ENCODE measurements at places on chromosomes 11 and 22.
A peak's percentile ranks its signal among the peaks of the same experiment; 100 is the strongest.

GRCh38 chr11:57343825-57344224 lies 5.7 kb downstream of the P2RX3 start:
- DNase-seq, result no peak

DNA sequence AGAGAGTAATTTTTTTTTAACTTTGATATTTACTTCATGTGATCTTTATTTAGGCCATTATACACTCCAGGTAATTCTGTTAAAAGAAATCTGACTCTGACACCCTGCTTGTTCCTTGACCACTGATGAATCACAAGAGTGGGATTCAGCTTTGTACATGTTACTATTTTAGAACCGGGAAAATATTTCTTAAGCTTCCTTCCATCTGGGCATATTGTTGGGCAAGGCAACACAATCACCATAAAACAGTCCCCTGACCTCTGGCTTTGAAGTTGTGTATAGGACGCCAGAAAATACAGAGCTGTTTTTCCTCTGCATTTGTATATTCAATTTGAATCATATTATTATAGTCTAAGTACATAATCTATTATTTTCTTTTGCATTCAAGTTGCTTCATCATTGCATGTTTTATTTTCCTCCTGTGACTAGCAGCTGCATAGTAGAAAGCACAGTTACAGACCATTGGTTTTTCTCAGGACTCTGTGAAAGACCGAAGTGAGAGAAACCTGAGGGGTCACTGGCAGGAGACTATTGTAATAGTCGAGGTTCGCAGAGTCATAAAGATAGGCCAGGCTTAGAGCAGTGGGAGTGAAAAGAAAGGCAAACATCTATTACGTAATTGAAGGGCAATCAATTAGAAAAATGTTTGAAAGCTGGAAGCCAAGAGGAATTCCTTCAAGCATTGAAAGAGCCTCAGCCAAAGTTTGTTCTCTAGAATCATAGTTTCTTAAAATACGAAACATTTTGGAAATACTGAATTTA lies 51.8 kb upstream of the SLC36A4 start:
- no peak for DNase-seq

DNA sequence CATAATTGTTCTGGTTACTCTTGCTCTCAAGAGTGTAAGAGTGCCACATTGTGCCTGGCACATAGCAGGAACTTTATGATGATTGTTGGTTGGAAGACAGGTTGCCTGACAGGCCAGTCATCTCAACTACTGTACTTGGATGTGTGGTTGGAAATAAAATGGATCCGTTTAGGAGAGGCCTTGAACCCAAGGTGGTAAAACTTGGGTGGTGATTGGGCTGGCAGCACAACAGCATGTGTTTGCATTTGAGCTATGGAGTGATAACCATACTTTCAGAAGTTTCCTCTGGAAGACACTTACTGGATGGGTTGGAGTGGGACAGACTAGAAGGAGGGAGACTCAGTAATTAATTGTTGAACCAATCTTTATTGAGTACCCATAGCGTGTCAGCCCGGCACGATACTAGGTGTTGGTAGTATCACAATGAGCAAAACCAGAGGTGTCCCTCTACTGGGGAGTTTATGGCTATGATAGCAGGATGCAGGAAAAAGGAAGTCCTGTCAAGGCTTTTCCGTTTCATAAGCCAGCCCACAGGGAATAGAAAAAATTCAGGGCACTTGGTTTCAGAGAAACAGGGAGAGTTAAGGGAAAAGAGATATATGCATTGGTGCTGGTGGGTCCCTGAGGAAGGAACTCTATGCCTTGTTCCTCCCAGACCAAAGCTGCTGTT lies 3.1 kb upstream of the TMEM109 start:
- no peak for DNase-seq

DNA sequence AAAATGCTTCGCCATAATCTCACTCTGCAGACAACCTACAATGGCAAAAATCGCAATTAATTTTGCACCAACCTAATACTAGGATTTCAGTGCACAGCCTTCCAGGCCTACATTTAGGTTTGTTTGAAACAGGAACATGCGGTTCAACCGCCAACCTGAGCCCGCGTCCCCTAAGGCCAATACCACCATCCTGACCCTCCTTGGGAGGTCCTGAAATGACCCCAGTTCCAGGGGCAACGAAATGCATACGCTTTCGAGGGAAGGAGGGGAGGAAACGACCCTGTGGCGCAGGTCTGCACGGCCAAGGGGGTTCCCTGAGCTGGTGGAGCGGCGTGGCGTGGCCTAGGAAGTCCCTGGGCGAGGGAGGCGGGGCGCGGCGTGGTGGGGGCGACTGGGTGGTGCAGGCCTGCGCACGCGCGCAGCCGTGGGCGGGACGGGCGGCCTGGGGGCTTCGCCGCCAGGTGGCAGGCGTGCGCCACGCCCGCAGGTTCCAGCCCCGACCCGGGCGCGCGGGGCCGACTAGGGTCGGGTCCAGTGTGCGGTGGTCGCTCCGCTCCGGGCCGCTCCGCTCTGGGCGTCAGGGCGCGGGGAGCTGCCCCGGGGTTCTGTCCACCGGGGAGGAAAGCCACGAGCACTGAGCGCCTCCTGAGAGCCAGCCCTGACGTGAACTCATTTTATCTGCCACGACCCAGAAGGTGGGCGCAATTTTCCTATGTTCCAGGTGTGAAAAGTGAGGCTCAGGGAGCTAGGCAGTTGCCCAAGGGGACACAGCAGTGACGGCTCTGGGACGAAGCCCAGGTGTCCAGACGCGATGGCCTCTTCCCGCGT lies 94.1 kb downstream of the SWAP70 start:
- DNase-seq, result peak; percentile 94

GRCh38 chr11:123439616-123440015 lies 9.5 kb downstream of the GRAMD1B start:
- no peak for DNase-seq

- DNase-seq, result no peak
Measured at GRCh38 chr22:37664249-37665101, 6.0 kb downstream of the PDXP start.

DNA sequence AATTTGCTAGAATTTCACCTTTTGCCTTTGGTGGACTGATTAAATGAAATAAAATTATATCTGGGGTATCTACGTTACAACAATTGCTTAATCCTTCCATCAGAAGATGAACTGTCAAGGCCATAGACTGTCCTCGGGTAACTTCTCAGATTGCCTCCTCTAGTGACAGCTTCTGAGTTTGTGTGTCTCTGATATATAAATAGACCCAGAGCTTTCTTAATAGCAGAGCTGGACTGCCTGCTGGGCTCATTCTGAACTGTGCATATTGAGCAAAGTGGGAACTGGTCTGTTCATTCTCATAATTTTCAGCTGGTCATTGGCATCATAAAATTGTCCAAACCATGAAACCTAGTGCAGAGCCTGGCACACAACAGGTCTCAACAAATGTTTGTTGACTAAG lies 99.1 kb upstream of the GRAMD1B start:
- no peak for DNase-seq

DNA sequence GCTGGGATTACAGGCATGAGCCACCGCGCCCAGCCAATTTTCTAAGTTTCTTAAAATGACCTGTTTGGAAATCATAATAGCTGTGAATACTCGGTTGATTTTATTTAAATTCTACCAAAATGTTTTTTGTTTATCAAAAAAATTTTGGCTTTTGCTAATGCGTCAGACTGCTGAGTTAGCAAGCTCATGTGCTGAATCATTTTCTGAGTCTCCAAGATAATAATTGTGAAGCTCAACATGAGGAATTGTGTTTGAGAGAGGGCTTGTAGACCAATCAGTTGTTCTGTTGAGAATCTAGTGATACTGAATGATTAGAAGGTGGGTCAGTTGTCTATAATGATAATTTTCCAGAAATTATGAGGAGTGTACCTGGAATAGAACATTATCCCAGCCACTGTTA lies 15.9 kb downstream of the RNF214 start:
- no peak for DNase-seq

DNA sequence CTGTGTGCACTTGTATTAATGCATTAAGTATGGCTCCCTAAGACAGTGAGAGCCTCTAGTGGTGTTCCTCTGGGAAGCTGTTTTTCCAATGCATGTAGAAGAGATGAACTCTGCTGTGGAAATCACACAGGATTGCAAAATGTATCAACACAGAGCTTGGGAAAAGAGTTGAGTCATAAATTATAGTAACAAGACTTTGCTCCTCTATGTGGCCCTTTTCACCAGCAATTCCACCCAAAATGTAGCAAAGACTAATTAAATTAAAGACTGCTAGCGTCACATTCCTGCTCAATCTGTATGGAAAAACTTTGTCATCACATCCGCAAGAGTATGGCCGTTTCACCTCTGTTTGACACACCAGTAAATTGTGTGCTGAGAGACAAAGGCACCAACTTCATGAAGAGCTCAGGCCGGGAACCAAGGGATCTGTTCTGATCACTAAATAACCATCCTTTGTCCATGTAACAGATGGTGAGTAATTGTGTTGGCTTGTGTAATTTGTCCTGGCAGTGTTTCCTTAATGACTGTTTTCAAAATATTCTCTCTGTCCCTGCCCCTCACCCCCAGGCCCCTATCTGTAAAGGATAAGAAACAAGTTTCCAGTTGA lies 209.2 kb upstream of the SORL1-AS1 start:
- DNase-seq, result no peak

- DNase-seq, result no peak
Measured at GRCh38 chr22:36355362-36355761, 32.4 kb downstream of the MYH9 start.

DNA sequence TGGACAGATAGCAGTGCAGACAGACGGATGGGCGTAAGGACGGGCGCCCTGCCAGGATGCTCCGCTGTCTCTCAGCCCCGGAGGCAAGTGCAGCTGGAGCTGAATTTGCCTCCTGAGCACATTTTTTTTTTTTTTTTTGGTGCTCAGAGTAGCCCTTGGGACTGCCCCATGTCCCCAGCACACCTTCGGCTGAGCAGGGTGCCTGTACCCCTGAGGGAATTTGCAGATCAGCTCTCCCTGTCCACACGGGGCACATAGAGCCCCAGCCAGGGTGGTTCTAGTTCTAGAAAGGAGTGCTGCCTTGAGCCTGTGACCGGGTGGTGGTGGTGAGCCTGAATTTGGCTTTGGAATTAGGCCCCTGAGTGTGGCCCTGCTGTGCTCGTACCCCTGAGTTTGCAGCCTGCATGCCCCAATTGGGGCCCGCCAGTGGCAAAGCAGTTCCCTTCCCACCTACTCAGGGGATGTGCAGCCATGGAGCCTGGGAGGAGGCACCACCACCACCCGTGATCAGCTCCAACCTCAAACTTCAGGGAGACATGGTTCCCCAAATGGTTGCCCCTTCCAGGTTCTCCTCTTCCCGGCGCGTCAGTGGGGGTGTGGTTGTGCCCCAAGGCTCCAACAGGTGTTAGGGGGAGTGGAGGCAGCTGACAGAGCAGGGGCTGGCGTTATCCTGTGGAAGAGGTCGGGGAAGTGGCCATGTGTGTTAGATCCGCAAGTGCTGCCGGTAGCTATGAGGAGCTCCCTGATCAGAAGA lies 1232.7 kb downstream of the BRD1 start:
- DNase-seq, result no peak

DNA sequence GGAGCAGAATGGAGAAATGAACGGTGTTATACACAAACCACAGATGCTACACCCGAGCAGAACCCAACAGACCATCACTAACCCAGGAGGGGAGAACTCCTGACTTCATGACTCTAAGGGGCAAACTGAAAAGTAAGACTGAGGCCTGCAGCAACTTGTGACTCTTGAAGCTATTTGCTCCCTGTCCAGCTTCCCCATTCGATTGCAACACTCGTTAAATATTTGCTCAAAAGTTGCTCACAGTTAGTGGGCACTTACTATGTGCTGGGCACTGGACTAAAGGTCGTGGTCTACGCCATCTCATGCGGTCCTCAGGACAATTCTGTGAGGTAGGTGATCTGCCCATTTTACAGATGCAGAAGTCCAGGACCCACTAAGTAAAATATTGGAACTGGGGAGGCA lies 9.5 kb upstream of the ADA2 start:
- no peak for DNase-seq

GRCh38 chr11:96045622-96046456 lies 121.9 kb upstream of the MTMR2 start:
- no peak for DNase-seq

DNA sequence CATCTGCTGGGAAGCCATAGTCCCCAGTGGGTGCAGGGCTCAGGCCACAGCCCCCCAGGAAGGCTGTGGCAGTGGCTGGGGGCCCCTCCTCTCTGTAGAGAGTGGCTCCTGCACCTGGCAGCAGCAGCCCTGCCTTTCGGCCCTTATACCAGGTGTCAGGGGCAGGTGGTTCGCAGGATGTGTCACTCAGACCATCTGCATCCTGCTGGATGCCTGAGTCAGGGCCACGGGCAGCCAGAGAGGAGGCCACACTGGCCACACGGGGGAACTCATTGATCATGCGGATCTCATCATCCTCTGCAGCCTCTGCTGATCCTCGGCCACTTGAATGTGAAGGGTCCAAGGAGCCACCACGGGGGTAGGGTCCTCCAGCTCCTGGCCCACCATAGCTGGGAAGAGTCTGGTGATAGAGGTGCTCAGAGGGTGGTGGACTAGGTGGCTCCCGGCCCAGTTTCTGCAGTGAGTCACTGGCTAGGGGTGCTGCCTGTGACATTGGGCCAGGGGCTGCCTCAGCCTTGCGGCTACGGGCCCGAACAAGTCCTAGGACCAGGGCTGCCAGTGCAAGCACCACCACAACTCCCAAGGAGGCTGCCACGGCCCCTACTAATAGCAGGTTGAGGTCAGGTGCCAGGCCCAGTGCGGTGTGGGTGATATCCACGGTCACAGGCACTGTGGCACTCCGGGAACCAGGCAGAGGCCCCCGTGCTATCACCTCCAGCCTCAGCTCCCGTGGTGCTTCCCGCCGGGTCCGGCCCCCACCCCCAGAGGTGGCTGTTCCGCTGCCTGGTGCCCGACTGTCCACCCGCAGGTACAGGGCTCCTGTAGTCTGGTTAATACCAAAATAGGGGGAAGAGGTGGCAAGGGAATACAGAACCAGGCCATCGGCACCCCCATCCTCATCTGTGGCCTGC lies 3.3 kb upstream of the TPP1 start:
- DNase-seq, result no peak

DNA sequence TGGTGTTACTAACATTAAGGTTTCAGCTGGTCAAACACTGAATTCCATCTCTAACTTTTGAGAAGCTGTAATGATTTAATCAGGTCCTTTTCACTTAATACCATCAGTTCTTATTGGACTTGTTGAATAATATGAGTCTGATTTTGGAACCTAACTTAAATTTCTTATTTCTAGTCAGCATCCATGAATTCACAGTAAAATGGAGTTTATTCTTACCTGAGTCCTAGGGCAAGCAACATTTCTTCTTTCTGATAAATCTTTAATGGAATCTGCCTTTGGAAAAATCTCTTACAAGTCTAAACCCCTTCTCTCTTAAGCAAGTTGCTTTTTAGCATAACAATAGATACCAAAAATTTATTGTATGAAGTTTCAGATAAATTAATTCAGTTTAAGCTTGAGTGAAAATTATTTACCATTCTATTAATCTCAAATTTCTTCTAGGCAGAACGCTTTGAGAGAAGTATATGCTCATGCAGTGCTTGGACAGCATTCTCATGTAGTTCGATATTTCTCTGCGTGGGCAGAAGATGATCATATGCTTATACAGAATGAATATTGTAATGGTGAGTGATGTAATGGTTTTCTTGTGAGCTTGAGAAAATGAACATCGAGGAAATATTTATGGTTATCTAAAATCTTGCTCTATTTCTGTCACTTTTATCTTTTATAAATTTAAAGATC lies 3.4 kb downstream of the WEE1 start:
- no peak for DNase-seq

All from suprapubic skin (tissue), 4 donors.